ENCODE measurements at places on chromosomes 16 and 17. TPM values are rescaled to one million over a fixed set of nuclear protein-coding genes. Genes with fewer than 3 reads are reported as not detected.

GRCh38 chr16:23486480-23486879 is 23.8 kb downstream of the GGA2 start:
- H3K27ac ChIP-seq, result no peak overlapping the region
- peaks cover 95% of the 10 kb centered on the region for H3K36me3 ChIP-seq
- H3K27me3 ChIP-seq, result no peaks in the 10 kb centered on the region
- DNase-seq, result no peak
- no peaks in the 10 kb centered on the region for H3K4me1 ChIP-seq

GRCh38 chr16:50591800-50592771 is 43.9 kb downstream of the NKD1 start:
- no peak overlapping the region for H3K27ac ChIP-seq
- H3K36me3 ChIP-seq, result no peaks in the 10 kb centered on the region
- H3K27me3 ChIP-seq, result no peaks in the 10 kb centered on the region
- no peak overlapping the region for H3K4me3 ChIP-seq

GRCh38 chr17:222172-222571 is 40.7 kb upstream of the DOC2B start:
- H3K4me1 ChIP-seq, result no peaks in the 10 kb centered on the region
- H3K27me3 ChIP-seq, result no peaks in the 10 kb centered on the region
- H3K4me3 ChIP-seq, result no peak overlapping the region
- DNase-seq, result no peak
- no peaks in the 10 kb centered on the region for H3K36me3 ChIP-seq

GRCh38 chr16:88297178-88297720 is 85.5 kb upstream of the ZNF469 start:
- no peaks in the 10 kb centered on the region for H3K4me1 ChIP-seq
- H3K36me3 ChIP-seq, result no peaks in the 10 kb centered on the region
- H3K27me3 ChIP-seq, result peaks cover 12% of the 10 kb centered on the region
- H3K4me3 ChIP-seq, result no peak overlapping the region
- DNase-seq, result no peak

- H3K4me1 ChIP-seq, result no peaks in the 10 kb centered on the region
- no peak for DNase-seq
- H3K36me3 ChIP-seq, result no peaks in the 10 kb centered on the region
- H3K4me3 ChIP-seq, result no peak overlapping the region
- H3K27me3 ChIP-seq, result no peaks in the 10 kb centered on the region
Measured at GRCh38 chr16:50282955-50283631, 16.7 kb downstream of the ADCY7 start.

The NPW gene
- total RNA-seq, result 105 TPM

The CA7 gene
- not detected for total RNA-seq

The CFAP97D1 gene
- total RNA-seq, result not detected

Data from A673 (cell line).